ENCODE measurements at places on chromosomes 11 and 22. TPM values are rescaled to one million over a fixed set of nuclear protein-coding genes. Genes with fewer than 3 reads are reported as not detected.

IL10RA gene
- 6.8 TPM for polyA plus RNA-seq

BTG4 gene
- polyA plus RNA-seq: not detected

C2CD3 gene
- polyA plus RNA-seq: 3.4 TPM

ZNRF3 gene
- polyA plus RNA-seq: 2.2 TPM

APOL3 gene
- 7.2 TPM for polyA plus RNA-seq

IGF2 gene
- 125 TPM for polyA plus RNA-seq

APOL6 gene
- polyA plus RNA-seq: 20.8 TPM

DBX1 gene
- not detected for polyA plus RNA-seq

FAM76B gene
- polyA plus RNA-seq: 5.0 TPM

CBL gene
- 1.7 TPM for polyA plus RNA-seq

STK33 gene
- 0.09 TPM for polyA plus RNA-seq

DNA sequence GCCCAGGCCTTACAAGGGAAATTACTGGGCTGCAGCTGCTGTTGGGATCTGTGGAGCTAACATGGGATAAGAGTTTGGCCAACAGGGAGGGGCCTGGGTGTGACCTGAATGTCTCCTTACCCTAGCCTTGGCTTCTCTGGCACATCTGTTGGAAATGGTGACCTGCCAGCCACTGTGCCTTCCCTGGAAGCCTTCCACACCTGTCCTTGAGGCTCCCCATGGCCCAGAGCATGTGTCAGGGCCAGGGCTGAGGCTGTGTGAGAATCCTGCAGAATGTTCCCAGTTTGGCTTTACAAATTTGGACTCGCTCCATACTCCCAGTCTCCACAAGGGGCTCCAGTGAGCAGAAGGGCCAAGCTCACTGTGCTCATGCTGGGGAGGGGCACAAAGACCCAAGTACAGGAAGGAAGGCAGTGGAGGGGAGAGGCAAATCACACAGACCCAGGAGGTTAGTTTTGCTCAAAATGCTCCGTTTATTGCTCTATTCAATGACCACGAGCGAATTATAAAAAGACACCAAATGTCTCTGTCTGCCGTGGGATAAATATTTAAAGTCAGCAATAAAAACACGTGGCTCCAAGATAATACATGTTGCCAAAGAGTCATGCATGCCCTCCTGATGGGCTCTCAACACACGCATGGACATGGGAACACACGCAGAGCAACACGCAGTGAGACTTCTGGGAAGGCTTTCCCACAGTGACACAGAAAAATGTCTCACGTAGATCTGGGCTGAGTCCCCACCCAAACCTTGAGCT lies 1.7 kb upstream of the IGSF22 start:
- no peak for DNase-seq
- no peaks in the 10 kb centered on the region for H3K27me3 ChIP-seq
- no peak overlapping the region for H3K27ac ChIP-seq
- no peaks in the 10 kb centered on the region for H3K36me3 ChIP-seq
- H3K4me1 ChIP-seq: no peaks in the 10 kb centered on the region

DNA sequence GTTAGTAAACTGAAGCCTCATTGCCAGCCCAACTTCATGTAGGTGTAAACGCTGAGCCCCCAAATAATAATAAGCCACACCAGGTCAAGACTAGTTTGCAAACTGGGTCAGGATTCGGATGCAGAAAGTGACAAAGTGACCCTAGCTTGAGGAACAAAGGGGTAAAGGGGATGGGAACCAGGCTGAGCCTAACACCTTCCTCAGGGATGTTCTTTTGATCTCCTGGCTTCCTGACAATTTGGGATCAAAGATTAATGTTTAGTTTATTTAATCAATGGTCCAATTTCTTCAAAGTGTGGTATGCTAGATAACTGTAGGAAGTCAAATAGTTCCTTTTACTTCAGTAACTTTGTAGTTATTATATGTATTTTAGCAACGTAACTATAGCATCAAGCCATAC lies 9.9 kb downstream of the GLYATL1 start:
- no peak overlapping the region for H3K4me3 ChIP-seq
- H3K27ac ChIP-seq: no peak overlapping the region
- no peak for DNase-seq
- peaks cover 32% of the 10 kb centered on the region for H3K4me1 ChIP-seq
- peaks cover 19% of the 10 kb centered on the region for H3K36me3 ChIP-seq

GRCh38 chr22:45919504-45920286 lies 57.3 kb downstream of the WNT7B start:
- H3K36me3 ChIP-seq: no peaks in the 10 kb centered on the region
- no peaks in the 10 kb centered on the region for H3K27me3 ChIP-seq
- H3K27ac ChIP-seq: no peak overlapping the region
- H3K4me3 ChIP-seq: no peak overlapping the region
- H3K4me1 ChIP-seq: no peaks in the 10 kb centered on the region
- no peak for DNase-seq

GRCh38 chr11:120219938-120220746 lies 9.3 kb downstream of the OAF start:
- peaks cover 20% of the 10 kb centered on the region for H3K36me3 ChIP-seq
- no peak for DNase-seq
- H3K27me3 ChIP-seq: no peaks in the 10 kb centered on the region
- H3K4me3 ChIP-seq: no peak overlapping the region
- H3K4me1 ChIP-seq: peaks cover 81% of the 10 kb centered on the region

DNA sequence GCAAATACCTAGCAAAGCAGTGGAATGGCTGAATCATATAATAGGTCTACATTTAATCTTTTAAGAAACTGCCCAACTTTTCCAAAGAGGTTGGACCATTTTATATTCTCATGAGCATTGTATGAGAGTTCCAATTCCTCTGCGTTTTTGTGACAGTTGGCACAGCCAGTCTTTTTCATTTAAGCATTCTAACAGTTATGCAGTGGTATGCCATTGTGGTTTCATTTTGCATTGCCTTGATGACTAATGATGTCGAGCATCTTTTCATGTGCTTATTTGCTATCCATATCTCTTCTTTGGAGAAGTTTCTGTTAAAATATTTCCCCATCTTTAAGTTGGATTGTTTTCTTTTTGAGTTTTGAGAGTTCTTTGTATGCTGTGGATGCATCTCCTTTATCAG lies 38.7 kb downstream of the EIF3F start:
- H3K4me3 ChIP-seq: no peak overlapping the region
- H3K36me3 ChIP-seq: no peaks in the 10 kb centered on the region
- no peak overlapping the region for H3K27ac ChIP-seq
- no peaks in the 10 kb centered on the region for H3K27me3 ChIP-seq
- DNase-seq: no peak

- H3K36me3 ChIP-seq: no peaks in the 10 kb centered on the region
- DNase-seq: no peak
- no peaks in the 10 kb centered on the region for H3K4me1 ChIP-seq
Measured at GRCh38 chr11:92750794-92751193, 218.7 kb upstream of the MTNR1B start.

- no peak for DNase-seq
- no peaks in the 10 kb centered on the region for H3K27me3 ChIP-seq
- H3K27ac ChIP-seq: no peak overlapping the region
- no peak overlapping the region for H3K4me3 ChIP-seq
- H3K36me3 ChIP-seq: peaks cover 37% of the 10 kb centered on the region
Measured at GRCh38 chr11:69652999-69653398, 12.0 kb downstream of the CCND1 start.

DNA sequence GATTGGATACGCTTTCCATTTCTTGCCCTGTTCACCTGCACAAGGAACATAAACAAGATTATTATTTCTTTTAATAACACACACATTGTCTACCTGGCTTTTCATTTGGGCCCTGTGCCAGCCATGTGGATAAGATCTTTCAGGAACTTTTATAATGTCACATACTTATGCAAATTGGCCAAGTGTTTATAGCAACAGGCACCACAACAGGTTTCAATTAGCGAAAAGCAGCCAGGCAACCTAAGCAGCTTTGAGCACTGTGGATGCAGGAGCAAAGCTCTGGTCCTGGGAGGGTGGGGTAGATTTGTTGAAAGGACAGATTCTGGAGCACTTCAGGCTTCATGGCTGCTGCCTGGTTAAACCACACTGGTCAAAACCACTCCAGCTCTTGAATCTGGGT lies 217.4 kb downstream of the BARX2 start:
- H3K4me1 ChIP-seq: no peaks in the 10 kb centered on the region
- H3K36me3 ChIP-seq: no peaks in the 10 kb centered on the region
- H3K27me3 ChIP-seq: peaks cover 12% of the 10 kb centered on the region
- no peak for DNase-seq
- no peak overlapping the region for H3K27ac ChIP-seq
- no peak overlapping the region for H3K4me3 ChIP-seq

GRCh38 chr22:32063701-32064100 lies 20.6 kb downstream of the SLC5A1 start:
- H3K27me3 ChIP-seq: no peaks in the 10 kb centered on the region
- no peak for DNase-seq
- H3K27ac ChIP-seq: no peak overlapping the region
- no peaks in the 10 kb centered on the region for H3K4me1 ChIP-seq
- H3K4me3 ChIP-seq: no peak overlapping the region

- peaks cover 45% of the 10 kb centered on the region for H3K36me3 ChIP-seq
- H3K27ac ChIP-seq: peak overlapping the region; percentile 89
- no peak overlapping the region for H3K4me3 ChIP-seq
- peaks cover 25% of the 10 kb centered on the region for H3K4me1 ChIP-seq
- no peaks in the 10 kb centered on the region for H3K27me3 ChIP-seq
Measured at GRCh38 chr22:35328472-35328885, 28.8 kb downstream of the TOM1 start.

DNA sequence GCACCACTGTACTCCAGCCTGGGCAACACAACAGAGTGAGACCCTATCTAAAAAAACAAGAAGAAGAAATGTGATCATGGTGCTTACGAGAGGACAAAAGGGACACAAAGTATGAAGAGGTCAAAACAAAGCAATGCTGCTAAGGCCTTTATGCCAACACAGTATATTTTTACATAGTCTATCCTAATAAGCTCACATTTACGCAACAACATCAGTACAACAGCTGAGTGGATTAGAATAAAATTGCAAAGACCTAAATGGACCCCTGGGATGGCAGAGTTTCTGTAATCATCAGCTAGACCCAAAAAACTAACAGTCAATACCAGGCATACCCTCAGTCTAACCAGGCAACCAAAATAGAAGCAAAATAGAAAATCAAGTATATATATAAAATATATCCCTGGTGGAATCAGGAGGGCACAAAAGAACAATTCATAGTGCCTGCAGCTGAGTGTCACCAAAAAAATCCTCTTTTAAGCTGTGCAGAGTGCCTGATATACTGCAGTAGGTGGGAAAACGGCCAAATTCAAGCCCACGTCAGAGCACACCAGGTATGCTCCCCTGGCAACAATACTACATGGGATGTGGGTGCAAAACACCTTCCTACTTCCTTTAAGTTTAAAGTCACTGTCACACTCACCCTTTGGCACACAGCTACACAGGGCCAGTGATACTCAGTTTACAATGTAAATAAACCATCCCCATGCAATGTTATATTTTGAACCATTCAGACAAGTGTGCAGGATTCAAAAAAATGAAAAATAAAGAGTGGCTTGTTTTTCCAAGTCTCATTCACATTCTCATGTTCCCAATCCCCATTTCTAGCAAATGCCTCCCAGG lies 57.8 kb downstream of the RBFOX2 start:
- no peak overlapping the region for H3K27ac ChIP-seq
- H3K4me3 ChIP-seq: no peak overlapping the region
- no peak for DNase-seq
- H3K36me3 ChIP-seq: peaks cover 1% of the 10 kb centered on the region
- peaks cover 18% of the 10 kb centered on the region for H3K4me1 ChIP-seq

- H3K27me3 ChIP-seq: no peaks in the 10 kb centered on the region
- no peak overlapping the region for H3K4me3 ChIP-seq
- no peak for DNase-seq
- H3K27ac ChIP-seq: no peak overlapping the region
Measured at GRCh38 chr11:129426038-129426437, 50.4 kb downstream of the BARX2 start.

- H3K27ac ChIP-seq: no peak overlapping the region
- H3K27me3 ChIP-seq: no peaks in the 10 kb centered on the region
- DNase-seq: no peak
- no peak overlapping the region for H3K4me3 ChIP-seq
- no peaks in the 10 kb centered on the region for H3K36me3 ChIP-seq
Measured at GRCh38 chr11:47021965-47022364, 85.4 kb downstream of the CSTPP1 start.

Measured in liver (tissue), 10 donors.